CD4-positive, alpha-beta T cell treated with Interleukin-4 for 1 hour (primary cell): ENCODE measurements at places on chromosomes 12 and 14.

DNA sequence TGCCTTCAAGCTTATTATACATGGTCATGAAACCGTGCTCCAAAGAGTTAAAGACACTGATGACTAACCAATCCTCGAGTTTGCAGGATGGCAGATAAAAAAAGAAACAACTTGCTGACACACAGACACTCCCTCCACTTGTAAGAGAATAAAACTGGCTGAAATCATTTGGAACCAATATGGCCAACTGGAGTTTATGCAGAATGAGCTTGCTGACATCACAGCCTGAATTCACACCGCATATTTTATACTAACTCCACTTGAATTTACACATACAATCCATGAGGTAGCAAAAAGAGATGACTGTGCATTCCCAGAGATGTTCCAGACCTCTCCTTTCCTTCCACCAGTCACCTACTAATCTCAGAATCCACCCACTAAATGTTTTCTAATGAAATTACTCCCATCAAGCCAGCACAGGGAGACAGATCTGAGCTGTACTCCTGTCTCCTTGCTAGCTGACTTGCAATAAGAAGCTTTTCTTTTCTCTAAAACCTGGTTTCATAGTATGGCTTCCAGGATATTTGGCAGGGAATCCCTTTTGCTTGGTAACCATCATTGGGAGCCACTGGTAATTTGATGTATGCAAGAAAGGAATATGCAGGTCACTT lies 15.8 kb upstream of the PTPRR start:
- DNase-seq = no peak

- no peak for DNase-seq
Measured at GRCh38 chr14:61899497-61899896, 137.3 kb downstream of the SNAPC1 start.

DNA sequence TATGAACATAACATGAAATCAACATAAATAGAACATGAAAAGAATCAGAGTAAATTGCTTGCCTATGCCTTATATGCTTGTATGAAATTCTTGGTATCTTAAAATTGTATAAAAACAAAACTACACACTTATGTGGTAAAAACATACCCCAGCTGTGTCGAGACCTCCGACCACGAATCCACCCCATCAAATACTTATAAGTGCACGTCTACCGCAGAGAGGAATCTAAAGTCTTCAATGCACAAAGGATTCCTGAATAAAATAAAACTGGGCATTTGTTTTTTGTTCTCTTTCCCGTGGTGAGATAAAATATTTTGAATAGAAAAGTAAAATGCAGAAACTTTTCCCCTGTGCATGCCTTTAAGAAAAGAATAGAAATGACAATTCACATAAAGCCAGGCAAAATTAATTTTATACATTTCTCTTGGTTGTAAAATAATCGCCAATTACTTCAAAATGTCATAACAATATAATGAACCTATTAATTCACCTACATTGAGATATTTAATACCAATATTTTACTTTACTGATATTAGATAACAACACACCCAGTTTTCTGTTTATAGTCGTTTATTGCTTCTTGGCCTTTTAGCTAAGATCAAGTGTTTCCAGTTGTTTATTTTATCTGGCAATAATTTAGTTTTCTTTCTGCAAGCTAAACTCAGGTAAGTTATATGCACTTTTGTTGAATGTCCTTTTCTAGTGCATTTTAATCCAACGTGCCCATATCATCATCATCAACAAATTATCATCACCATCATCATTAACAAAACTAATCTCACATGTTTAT lies 1.0 kb downstream of the KLRK1 start:
- DNase-seq = no peak

DNA sequence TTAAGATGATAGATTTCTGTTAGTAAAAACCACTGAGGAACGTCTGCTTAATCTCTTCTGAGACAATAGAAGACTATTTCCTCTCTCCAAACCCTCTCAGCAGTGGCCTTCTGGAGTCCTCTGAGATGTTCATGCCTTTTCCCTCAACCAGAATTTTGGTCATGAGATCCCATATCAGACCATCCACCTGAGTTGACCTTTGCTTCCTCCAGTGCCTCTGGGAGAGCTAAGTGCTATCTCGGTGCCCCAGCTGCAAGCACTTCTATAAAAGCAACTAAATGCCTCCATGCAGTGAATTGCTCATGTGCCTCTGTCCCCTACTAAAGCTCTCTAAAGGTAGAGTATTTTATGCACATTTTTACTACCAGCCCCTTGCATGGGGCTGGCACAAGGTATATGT lies 172.8 kb upstream of the BCL2L14 start:
- no peak for DNase-seq

DNA sequence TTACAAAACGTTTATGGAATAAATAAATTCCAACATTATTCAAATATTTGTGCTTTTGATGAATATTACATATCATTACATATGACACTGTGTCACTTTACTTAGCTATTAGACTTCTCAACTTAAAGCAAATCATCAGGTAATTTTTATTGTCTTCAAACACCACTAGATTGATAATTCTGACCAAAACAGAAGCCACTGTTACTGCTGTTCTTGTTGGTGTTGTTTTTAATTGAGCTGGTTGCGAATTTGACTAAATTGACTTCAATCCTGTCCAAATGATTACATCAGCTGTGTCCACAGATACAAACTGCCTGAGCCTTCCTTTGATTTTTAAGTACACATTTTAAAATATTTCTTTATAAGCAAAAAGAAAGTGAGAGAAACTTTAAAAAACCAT lies 29.2 kb downstream of the PRKD1 start:
- no peak for DNase-seq

GRCh38 chr14:50607181-50607580 lies 47.2 kb downstream of the ATL1 start:
- DNase-seq = no peak

GRCh38 chr14:58760121-58760520 lies 122.4 kb downstream of the DACT1 start:
- DNase-seq = no peak
